ENCODE measurements at places on chromosomes 3 and 15. TPM values are rescaled to one million over a fixed set of nuclear protein-coding genes. Genes with fewer than 3 reads are reported as not detected.

DNA sequence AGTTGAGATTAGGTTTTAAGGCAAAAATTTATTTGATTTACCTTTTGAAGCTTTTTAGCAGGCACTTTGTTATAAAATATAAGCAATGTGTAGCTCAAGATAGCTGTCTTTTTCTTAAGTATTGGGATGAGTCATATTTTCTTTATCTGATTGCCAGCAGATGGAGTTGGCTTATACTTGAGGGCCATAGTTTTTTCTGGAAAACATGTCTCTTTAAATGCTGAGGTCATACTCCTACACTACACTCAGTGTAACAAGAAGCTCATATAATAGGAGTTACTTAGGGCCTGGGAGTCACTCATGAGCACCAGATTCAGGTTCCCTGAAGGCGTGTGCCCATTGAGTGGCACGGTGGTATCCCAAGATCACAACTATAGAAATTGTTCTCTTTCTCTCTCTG lies 579.8 kb downstream of the EDEM1 start:
- no peaks in the 10 kb centered on the region for H3K27me3 ChIP-seq
- no peak overlapping the region for H3K4me3 ChIP-seq

DNA sequence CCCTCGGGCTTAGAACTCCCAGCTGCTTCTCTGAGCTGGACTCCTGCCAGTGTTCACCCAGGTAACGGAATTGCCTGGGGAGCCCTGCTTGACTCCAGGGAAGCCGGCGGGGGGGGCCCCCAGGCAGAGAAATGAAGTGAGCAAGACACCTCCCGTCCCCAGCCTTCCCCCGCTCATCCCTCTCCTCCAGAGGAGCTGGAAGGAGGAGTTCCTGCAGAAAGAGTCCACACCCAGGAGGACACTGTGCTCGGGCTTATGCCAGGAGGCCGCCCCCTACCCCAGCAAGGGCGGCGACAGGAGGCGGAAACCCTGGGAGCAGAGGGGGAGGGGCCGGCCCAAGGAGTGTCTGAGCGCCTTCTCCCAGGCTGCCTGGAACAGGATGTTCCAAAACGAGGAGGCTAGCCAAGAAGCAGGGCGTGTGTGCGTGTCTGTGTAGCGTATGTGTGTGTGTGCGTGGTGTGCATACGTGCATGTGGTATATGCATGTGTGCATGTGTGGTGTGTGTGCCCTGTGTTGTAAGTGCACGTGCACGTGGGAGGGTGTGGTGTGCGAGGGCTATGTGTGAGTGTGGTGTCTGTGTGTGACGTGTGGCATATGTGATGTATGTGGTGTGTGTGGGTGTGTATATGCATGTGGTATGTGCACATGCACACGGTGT lies 511.3 kb downstream of the SHQ1 start:
- no peaks in the 10 kb centered on the region for H3K4me1 ChIP-seq
- H3K27ac ChIP-seq = no peak overlapping the region

- H3K36me3 ChIP-seq = no peaks in the 10 kb centered on the region
- no peaks in the 10 kb centered on the region for H3K27me3 ChIP-seq
- DNase-seq = no peak
- H3K27ac ChIP-seq = no peak overlapping the region
- H3K4me3 ChIP-seq = no peak overlapping the region
- no peaks in the 10 kb centered on the region for H3K4me1 ChIP-seq
Measured at GRCh38 chr3:128547368-128547987, 54.5 kb upstream of the GATA2 start.

DNA sequence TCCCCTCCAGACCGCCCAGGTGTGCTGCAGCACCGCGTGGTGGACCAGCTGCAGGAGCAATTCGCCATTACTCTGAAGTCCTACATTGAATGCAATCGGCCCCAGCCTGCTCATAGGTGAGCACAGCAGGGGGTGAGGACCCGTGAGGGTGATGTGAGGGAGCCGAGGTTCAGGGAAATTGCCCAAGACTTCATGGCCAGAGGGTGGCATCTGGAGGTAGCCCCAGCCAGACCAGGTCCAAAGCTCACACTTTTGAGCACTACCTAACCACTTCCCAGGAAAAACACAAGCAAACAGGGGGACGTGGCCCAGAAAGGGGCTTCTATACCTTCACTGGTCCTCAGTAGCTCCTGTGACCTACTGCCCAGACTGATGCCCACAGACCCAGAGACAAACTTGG lies 33.8 kb downstream of the NR1I2 start:
- no peaks in the 10 kb centered on the region for H3K27me3 ChIP-seq
- H3K27ac ChIP-seq = no peak overlapping the region
- H3K4me1 ChIP-seq = no peaks in the 10 kb centered on the region
- H3K36me3 ChIP-seq = peaks cover 23% of the 10 kb centered on the region
- no peak for DNase-seq

- H3K36me3 ChIP-seq = no peaks in the 10 kb centered on the region
- H3K27ac ChIP-seq = no peak overlapping the region
- H3K4me1 ChIP-seq = no peaks in the 10 kb centered on the region
Measured at GRCh38 chr3:29478611-29479010, 197.7 kb downstream of the RBMS3 start.

GRCh38 chr15:49235446-49236124 lies 65.5 kb downstream of the GALK2 start:
- no peaks in the 10 kb centered on the region for H3K4me1 ChIP-seq
- H3K27me3 ChIP-seq = no peaks in the 10 kb centered on the region
- H3K27ac ChIP-seq = no peak overlapping the region
- peak; percentile 55 for DNase-seq
- H3K4me3 ChIP-seq = no peak overlapping the region

- H3K36me3 ChIP-seq = no peaks in the 10 kb centered on the region
- DNase-seq = no peak
- no peak overlapping the region for H3K4me3 ChIP-seq
- H3K27me3 ChIP-seq = no peaks in the 10 kb centered on the region
Measured at GRCh38 chr3:99950921-99951320, 133.3 kb downstream of the CMSS1 start.

- no peak overlapping the region for H3K4me3 ChIP-seq
- no peak overlapping the region for H3K27ac ChIP-seq
- H3K27me3 ChIP-seq = no peaks in the 10 kb centered on the region
- H3K4me1 ChIP-seq = no peaks in the 10 kb centered on the region
- H3K36me3 ChIP-seq = no peaks in the 10 kb centered on the region
Measured at GRCh38 chr3:112777811-112778210, 68.9 kb downstream of the CD200R1L start.

DNA sequence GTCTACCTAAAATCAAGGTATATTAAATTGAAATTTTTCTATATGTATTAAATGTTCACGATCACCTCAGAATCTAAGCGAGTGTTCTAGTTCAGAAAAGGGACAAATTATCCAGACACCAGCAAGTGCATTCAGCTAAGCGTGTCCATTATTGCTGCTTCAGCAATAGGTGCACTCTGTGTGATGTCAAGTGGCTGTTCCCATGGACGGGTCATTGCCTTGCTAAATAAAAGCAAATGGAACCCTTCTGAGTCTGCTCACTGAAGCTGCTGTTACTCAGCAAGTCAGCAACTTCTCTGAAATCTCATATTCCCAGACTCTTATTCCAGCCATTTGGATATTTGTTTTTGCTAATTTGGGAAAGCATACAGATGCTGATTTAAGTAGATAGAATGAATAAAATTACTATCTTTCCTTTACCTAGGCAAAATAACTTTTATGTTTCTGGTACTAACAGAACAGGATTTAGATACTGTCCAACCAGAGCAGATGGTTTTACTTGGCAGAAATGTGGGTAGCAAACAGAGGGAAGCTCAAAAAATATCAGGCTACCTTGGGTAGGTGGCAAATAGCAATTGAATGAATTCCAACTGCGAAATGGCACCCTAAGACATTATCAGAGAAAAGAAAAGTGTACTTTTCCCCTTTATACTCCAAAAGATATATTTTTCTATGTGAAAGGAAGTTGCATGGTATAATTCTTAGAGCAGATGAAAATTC lies 407.0 kb downstream of the GAP43 start:
- no peak overlapping the region for H3K27ac ChIP-seq
- no peaks in the 10 kb centered on the region for H3K27me3 ChIP-seq
- no peak overlapping the region for H3K4me3 ChIP-seq
- no peaks in the 10 kb centered on the region for H3K36me3 ChIP-seq
- H3K4me1 ChIP-seq = no peaks in the 10 kb centered on the region

GRCh38 chr3:122694966-122695365 lies 14.3 kb downstream of the PARP14 start:
- H3K4me3 ChIP-seq = no peak overlapping the region
- H3K4me1 ChIP-seq = no peaks in the 10 kb centered on the region
- no peak overlapping the region for H3K27ac ChIP-seq
- H3K36me3 ChIP-seq = peaks cover 88% of the 10 kb centered on the region

- DNase-seq = no peak
- H3K4me1 ChIP-seq = no peaks in the 10 kb centered on the region
- no peaks in the 10 kb centered on the region for H3K36me3 ChIP-seq
- no peak overlapping the region for H3K4me3 ChIP-seq
- no peak overlapping the region for H3K27ac ChIP-seq
- no peaks in the 10 kb centered on the region for H3K27me3 ChIP-seq
Measured at GRCh38 chr3:9553948-9554513, 409 bp upstream of the LHFPL4 start.

DNA sequence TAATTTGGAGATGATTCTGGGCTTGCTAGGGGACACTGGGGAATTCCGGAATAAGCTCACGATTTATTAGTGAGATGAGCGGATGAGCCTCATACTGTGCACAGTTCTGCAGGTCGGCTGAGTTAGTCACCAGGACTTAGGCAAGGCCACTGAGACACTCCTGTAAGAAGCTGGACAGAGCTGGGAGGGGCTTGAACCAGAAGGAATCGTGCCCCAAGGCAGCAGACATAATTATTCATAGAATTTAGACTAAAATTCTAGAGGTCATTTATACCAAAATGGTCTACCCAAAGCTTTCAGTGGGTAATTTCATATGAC lies 121.4 kb downstream of the VGLL4 start:
- no peak overlapping the region for H3K27ac ChIP-seq
- H3K4me3 ChIP-seq = no peak overlapping the region
- DNase-seq = no peak
- no peaks in the 10 kb centered on the region for H3K27me3 ChIP-seq

DNA sequence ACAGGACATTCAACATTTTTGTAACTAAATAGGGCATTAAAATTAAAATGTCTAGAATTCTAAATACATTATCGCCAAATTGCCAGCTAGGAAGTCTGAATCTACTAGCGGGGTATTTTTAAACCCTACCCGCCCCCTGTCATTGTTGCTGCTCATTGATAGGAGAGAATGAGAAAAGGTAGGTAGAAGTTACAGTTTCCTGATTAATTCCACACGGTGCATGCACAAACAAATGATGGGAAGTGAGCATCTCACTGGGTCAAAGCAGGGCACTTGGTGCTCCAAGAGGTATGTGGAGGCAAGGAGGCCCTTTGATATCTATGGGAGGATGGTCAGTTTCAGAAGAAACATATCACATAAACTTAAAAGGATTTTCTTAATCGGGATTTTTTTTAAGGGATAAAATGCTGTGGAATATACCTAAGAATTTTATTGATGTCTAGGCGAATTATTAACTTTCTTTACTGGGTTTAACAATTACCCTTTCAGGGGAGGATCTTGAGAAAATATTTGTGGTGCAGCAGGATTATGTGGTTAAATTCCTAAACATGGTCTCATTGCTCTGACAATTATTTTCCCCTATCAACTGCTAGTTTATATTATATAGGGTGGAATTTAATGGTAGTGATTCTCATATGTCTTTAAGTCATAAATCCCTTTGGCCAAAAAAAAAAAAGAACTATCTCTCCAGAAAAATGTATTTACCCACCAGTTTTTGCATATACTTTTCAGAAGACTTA lies 236.0 kb upstream of the GOLGA6L4 start:
- H3K27me3 ChIP-seq = no peaks in the 10 kb centered on the region
- DNase-seq = no peak
- no peak overlapping the region for H3K27ac ChIP-seq
- H3K36me3 ChIP-seq = no peaks in the 10 kb centered on the region

DNA sequence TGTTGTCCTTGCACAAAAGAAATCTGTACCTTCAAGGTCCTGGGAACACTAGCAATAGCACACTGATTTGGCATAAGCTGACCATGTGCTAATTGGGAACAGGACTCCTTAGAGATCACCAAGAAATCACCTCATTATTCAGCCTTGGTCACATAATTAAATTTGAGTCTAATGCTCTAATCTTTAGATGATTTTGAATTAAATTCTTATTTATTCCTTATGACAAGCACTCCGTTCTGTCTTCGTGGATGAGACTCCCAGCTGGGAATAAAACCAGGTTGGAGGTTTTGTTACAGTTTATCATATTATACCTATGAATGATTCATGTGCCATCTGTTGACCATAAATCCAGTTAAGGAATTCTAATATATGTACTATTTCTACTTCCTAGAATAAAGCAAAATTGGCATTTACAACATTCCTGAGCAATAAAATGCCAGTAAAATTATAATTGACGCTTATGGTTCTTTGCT lies 162.2 kb downstream of the MYRIP start:
- H3K4me1 ChIP-seq = no peaks in the 10 kb centered on the region
- H3K27ac ChIP-seq = no peak overlapping the region
- no peak for DNase-seq
- no peak overlapping the region for H3K4me3 ChIP-seq
- H3K36me3 ChIP-seq = no peaks in the 10 kb centered on the region

- no peak for DNase-seq
- H3K4me3 ChIP-seq = no peak overlapping the region
- no peaks in the 10 kb centered on the region for H3K4me1 ChIP-seq
- H3K27me3 ChIP-seq = no peaks in the 10 kb centered on the region
- no peaks in the 10 kb centered on the region for H3K36me3 ChIP-seq
Measured at GRCh38 chr15:83380682-83381081, 66.5 kb upstream of the SH3GL3 start.

GRCh38 chr3:36317915-36318314 lies 62.4 kb upstream of the STAC start:
- no peak overlapping the region for H3K4me3 ChIP-seq
- no peaks in the 10 kb centered on the region for H3K36me3 ChIP-seq
- H3K27me3 ChIP-seq = no peaks in the 10 kb centered on the region
- H3K4me1 ChIP-seq = no peaks in the 10 kb centered on the region
- no peak overlapping the region for H3K27ac ChIP-seq
- no peak for DNase-seq

DNA sequence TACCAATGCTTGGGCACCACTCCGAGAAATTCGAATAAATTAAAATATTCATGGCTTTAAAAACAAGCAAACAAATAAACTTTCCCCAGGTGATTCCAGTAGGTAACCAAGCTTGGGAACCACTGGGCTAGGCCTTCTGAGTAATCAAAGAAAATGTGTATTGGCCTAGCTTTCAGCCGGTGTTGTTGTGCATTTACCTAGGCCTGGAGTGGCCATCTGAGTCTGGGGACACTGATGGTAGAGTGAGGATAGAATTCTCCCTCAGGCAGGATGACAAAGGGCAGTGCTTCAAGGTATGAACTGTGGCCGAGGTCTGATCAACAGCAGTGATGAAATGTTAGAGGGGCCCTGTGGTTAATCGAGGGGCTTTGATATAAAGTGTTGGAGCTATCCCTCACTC lies 440.5 kb downstream of the EPHB1 start:
- no peak overlapping the region for H3K4me3 ChIP-seq
- H3K27ac ChIP-seq = no peak overlapping the region
- H3K36me3 ChIP-seq = no peaks in the 10 kb centered on the region
- no peaks in the 10 kb centered on the region for H3K4me1 ChIP-seq
- no peak for DNase-seq

- DNase-seq = no peak
- H3K36me3 ChIP-seq = no peaks in the 10 kb centered on the region
- H3K27me3 ChIP-seq = no peaks in the 10 kb centered on the region
Measured at GRCh38 chr3:182389071-182389815, 404.1 kb upstream of the ATP11B start.

The PLCB2 gene
- total RNA-seq = 101 TPM

The SKOR1 gene
- total RNA-seq = 1.2 TPM

The GOLGA6L7 gene
- not detected for total RNA-seq

The BOC gene
- 31.4 TPM for total RNA-seq

The ARPP21 gene
- total RNA-seq = 0.27 TPM

The TNNC1 gene
- total RNA-seq = not detected

The FRMD4B gene
- 28.6 TPM for total RNA-seq

The CCR3 gene
- not detected for total RNA-seq

The SLCO2A1 gene
- total RNA-seq = 15.0 TPM

Measured in Peyer's patch (tissue), 4 donors.